ENCODE measurements at places on chromosomes 7 and 10.

- no peak for DNase-seq
Measured at GRCh38 chr7:128151635-128152034, 89.4 kb upstream of the LEP start.

DNA sequence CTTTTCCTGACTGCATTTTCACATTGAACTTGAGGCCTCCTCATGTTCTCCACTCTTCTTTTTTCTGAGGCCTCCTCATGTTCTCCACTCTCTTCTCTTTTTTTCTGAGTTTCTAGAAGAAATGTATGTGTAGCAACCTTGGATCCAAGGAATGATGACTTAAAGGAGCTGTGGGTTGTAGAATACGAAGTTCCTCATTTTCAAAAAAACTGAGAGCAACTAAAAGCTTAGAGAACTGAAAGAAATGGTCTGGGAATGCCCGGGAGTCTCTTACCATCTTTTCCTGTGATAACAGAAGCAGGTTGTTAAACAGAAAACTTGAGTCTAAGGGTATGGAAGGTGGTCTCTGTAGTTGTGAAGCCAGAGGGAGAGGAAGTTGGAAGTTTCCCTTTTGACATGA is 32.8 kb downstream of the MRPS33 start:
- no peak for DNase-seq

GRCh38 chr7:89474456-89474855 is 678.9 kb upstream of the TEX47 start:
- DNase-seq, result no peak

GRCh38 chr7:114979388-114979787 is 57.5 kb downstream of the MDFIC start:
- DNase-seq, result no peak

GRCh38 chr7:150731916-150732315 is 5.3 kb upstream of the GIMAP5 start:
- no peak for DNase-seq

- no peak for DNase-seq
Measured at GRCh38 chr7:135706858-135707569, 21.0 kb downstream of the SLC13A4 start.

- peak; percentile 12 for DNase-seq
Measured at GRCh38 chr7:20858951-20859350, 72.3 kb upstream of the SP8 start.

- DNase-seq, result no peak
Measured at GRCh38 chr10:29667191-29667590, 32.4 kb upstream of the SVIL start.

GRCh38 chr10:69515699-69516259 is 57.4 kb downstream of the NEUROG3 start:
- DNase-seq, result no peak

DNA sequence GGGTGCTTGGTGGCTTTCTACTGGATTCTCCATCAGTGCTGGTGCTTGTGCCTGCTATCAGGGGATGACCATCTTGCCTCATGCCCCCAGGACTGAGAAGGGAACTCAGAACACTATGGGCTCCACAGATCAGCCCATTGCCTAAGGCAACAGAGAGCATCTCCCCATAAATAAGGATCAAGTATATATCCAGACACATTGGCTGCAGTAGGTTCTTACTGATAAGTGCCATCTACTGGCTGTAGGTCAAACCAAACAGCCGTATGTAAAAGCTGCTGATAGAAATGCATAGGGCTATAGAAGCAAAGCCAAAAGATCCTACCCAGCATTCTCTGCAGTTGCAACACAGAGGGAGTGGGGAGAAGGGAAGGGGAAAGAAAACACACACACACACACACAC is 153.7 kb downstream of the CDK14 start:
- no peak for DNase-seq

All from NCI-H1092 (cell line).